Pancreas (tissue), 10 donors: ENCODE measurements at places on chromosomes 16 and 17. TPM values are rescaled to one million over a fixed set of nuclear protein-coding genes. Genes with fewer than 3 reads are reported as not detected.

DNA sequence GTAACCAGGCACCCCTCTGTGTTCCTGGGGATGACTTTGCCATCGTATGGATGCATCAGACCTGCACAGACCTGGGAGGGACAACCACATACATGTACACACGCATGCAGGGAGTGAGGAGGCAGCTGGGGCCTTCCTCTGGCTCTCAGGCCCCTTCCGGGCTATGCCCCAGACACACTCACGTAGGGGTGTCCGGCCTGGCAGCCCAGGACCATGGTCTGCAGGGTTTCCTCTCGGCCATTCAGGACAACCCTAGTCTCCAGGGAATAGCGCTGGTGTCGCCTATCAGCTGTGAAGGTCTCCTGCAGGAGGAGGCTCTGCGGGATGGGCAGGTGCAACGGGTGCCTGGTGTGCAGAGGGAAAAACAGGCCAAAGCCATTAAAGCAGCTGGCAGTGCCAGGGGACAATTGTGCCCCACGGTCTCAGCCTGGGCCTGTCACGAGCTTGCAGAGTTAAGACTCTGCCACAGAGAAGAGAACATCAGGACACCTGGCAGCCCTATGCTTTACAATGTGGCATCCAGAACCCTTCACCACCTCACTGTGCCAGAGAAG is 101.4 kb downstream of the RMI2 start:
- no peak overlapping the region for H3K27ac ChIP-seq
- DNase-seq, result no peak
- no peaks in the 10 kb centered on the region for H3K36me3 ChIP-seq
- no peak overlapping the region for H3K4me3 ChIP-seq

Gene MRC2
- total RNA-seq, result 15.5 TPM

- DNase-seq, result no peak
- H3K27me3 ChIP-seq, result no peaks in the 10 kb centered on the region
- H3K36me3 ChIP-seq, result no peaks in the 10 kb centered on the region
- H3K27ac ChIP-seq, result no peak overlapping the region
- H3K4me1 ChIP-seq, result no peaks in the 10 kb centered on the region
Measured at GRCh38 chr17:78391051-78391431, 12.6 kb downstream of the PGS1 start.

Gene RNF157
- total RNA-seq, result 3.1 TPM

DNA sequence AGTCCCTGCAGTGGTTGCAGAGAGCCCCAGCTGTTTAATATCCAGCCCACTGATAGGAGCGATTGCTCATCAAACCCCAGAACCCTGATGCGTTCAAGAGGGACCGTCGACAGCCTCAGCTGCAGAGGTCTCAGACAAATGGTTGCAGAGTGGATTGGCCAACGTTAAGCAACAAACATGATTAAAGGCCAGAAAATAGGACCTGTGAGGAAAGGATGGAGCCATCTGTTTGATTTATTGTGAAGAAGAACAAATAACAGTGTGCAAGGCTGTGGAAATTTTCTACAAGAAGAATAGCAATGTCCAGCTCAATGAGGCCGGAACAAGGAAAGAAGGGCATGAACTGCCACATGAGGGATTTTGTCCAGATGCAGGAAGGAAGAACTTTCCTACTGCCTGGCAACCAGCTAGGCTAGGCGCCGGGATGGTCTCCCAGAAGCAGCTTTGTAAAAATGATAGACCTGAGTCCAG is 138.4 kb upstream of the DNAH9 start:
- no peaks in the 10 kb centered on the region for H3K4me1 ChIP-seq
- no peak overlapping the region for H3K4me3 ChIP-seq
- H3K36me3 ChIP-seq, result no peaks in the 10 kb centered on the region
- H3K27ac ChIP-seq, result no peak overlapping the region

DNA sequence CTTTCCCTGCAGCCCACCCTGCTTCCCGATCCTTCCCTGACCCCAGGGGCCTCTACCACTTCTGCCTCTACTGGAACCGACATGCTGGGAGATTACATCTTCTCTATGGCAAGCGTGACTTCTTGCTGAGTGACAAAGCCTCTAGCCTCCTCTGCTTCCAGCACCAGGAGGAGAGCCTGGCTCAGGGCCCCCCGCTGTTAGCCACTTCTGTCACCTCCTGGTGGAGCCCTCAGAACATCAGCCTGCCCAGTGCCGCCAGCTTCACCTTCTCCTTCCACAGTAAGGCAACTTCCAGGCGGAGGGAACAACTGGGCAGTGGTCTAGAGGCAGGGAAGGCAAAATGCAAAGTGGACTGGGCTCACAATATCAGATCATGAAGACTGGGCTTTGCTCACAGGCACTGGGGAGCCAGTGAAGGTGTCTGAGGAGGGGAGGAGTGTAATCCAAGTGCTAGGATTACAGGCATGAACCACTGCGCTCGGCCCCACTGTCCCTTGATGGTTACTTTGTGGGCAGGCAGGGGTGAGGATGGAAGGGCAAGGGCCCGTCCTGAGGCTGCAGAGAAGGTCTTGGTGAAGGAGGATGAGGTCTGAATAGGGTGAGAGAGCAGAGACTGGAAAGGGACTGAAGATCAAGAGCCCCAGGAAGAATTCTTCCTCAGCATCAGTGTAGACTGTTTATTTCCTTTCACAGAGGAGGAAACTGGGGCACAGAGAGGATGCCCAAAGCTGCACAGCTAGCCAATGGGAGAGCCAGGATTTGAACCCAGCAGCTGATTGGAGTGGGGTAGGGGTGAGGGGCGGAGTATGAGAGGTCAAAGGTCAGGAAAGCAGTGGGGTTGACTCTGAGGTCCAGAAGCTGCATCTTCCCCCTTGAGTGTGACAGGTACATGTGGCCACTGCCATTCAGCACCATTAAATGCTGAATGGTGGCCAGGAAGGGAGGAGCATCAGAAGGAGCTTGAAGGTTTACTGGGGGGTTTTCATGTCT is 16.5 kb upstream of the ADGRG3 start:
- H3K27me3 ChIP-seq, result no peaks in the 10 kb centered on the region
- H3K36me3 ChIP-seq, result peaks cover 10% of the 10 kb centered on the region
- no peak overlapping the region for H3K4me3 ChIP-seq
- H3K27ac ChIP-seq, result no peak overlapping the region
- H3K4me1 ChIP-seq, result no peaks in the 10 kb centered on the region

DNA sequence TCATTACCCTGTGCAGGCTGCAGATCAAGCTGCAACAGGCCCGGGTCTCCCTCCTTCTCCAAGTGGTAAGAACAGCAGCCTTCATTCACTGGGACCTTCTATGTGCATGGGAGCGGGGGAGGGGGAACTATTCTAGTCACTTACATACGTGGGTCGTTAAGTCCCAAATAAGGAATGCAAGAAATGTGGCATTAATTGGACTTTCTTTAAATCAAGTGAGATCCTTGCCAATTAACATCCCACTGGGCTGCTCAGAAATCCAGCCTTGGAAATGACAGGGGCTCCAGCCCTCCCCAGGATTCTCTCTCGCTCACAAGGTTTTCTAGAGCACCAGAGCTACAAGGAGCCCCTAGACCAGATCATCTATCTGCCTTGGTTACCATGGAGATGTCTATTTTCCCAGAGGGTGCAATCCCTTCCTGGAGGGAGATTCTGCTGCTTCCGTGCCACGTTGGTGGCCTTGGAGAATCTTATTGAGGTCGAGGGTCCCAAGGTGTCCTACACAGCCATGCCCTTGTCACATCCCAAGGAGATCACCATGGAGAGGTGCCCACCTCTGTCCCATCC is 5.2 kb upstream of the EIF1 start:
- no peak overlapping the region for H3K4me3 ChIP-seq
- no peak overlapping the region for H3K27ac ChIP-seq
- no peaks in the 10 kb centered on the region for H3K36me3 ChIP-seq
- no peak for DNase-seq

Gene CBLN1
- 1.0 TPM for total RNA-seq

- no peaks in the 10 kb centered on the region for H3K27me3 ChIP-seq
- H3K36me3 ChIP-seq, result no peaks in the 10 kb centered on the region
- no peak overlapping the region for H3K27ac ChIP-seq
- peaks cover 31% of the 10 kb centered on the region for H3K4me1 ChIP-seq
Measured at GRCh38 chr16:85424260-85425073, 188.7 kb upstream of the GSE1 start.

Gene ZP2
- not detected for total RNA-seq

GRCh38 chr16:20763461-20764232 is at the start of gene ACSM3:
Gene ACSM3, plus strand, starts transcription at chr16:20764014. Its CDS starts 6,021 bp downstream, at chr16:20770035.
- peak; percentile 88 for DNase-seq
- H3K27ac ChIP-seq, result peak within 1 kb of the TSS; percentile 59
- H3K36me3 ChIP-seq, result no peaks in the 10 kb centered on the region
- no peaks in the 10 kb centered on the region for H3K4me1 ChIP-seq

GRCh38 chr17:76077584-76078110 is 1.3 kb upstream of the ZACN start:
- DNase-seq, result no peak
- peaks cover 8% of the 10 kb centered on the region for H3K4me1 ChIP-seq
- H3K36me3 ChIP-seq, result no peaks in the 10 kb centered on the region
- no peak overlapping the region for H3K4me3 ChIP-seq

- H3K27me3 ChIP-seq, result no peaks in the 10 kb centered on the region
- DNase-seq, result no peak
- no peaks in the 10 kb centered on the region for H3K4me1 ChIP-seq
- H3K27ac ChIP-seq, result no peak overlapping the region
- H3K36me3 ChIP-seq, result no peaks in the 10 kb centered on the region
Measured at GRCh38 chr16:73371584-73372319, 323.8 kb upstream of the ZFHX3 start.

Gene PDE6G
- total RNA-seq, result 0.31 TPM

GRCh38 chr17:14552306-14552705 is 251.4 kb downstream of the HS3ST3B1 start:
- H3K27ac ChIP-seq, result no peak overlapping the region
- H3K4me1 ChIP-seq, result no peaks in the 10 kb centered on the region
- no peak for DNase-seq

- peaks cover 5% of the 10 kb centered on the region for H3K4me1 ChIP-seq
- H3K36me3 ChIP-seq, result no peaks in the 10 kb centered on the region
- no peaks in the 10 kb centered on the region for H3K27me3 ChIP-seq
- DNase-seq, result peak; percentile 68
Measured at GRCh38 chr17:39674702-39675389, 6.6 kb downstream of the PNMT start.

- no peak overlapping the region for H3K4me3 ChIP-seq
- no peaks in the 10 kb centered on the region for H3K4me1 ChIP-seq
- no peak for DNase-seq
Measured at GRCh38 chr17:34517406-34517805, 62.0 kb upstream of the TMEM132E start.

DNA sequence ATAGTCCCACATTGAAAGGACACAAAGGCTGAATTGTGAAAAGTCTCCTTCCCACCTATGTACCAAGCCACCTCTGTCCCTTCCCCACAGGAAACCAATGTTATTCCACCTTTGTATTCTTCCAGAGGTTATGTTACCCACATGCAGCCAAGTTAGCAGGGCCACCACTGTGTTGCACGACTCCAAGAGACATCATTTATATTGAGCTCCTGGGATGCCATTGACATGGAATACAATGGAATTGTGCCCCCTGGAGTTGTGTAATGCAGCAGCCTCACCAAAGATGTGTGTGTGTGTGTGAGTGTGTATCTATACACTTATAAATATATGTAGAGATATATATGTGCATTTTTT is 21.6 kb upstream of the MSI2 start:
- no peaks in the 10 kb centered on the region for H3K4me1 ChIP-seq
- H3K4me3 ChIP-seq, result no peak overlapping the region
- H3K36me3 ChIP-seq, result no peaks in the 10 kb centered on the region
- no peak overlapping the region for H3K27ac ChIP-seq

Gene MARVELD3
- total RNA-seq, result 12.5 TPM

GRCh38 chr17:45312477-45313420 is 4.1 kb downstream of the MAP3K14 start:
- peaks cover 63% of the 10 kb centered on the region for H3K4me1 ChIP-seq
- peak overlapping the region; percentile 32 for H3K4me3 ChIP-seq
- H3K27ac ChIP-seq, result peak overlapping the region; percentile 74
- no peaks in the 10 kb centered on the region for H3K36me3 ChIP-seq
- no peak for DNase-seq

Gene PRSS8
- total RNA-seq, result 35.3 TPM

- no peaks in the 10 kb centered on the region for H3K36me3 ChIP-seq
- no peaks in the 10 kb centered on the region for H3K27me3 ChIP-seq
- no peak overlapping the region for H3K27ac ChIP-seq
- DNase-seq, result no peak
- no peak overlapping the region for H3K4me3 ChIP-seq
Measured at GRCh38 chr16:88070989-88071625, 119.9 kb downstream of the BANP start.

DNA sequence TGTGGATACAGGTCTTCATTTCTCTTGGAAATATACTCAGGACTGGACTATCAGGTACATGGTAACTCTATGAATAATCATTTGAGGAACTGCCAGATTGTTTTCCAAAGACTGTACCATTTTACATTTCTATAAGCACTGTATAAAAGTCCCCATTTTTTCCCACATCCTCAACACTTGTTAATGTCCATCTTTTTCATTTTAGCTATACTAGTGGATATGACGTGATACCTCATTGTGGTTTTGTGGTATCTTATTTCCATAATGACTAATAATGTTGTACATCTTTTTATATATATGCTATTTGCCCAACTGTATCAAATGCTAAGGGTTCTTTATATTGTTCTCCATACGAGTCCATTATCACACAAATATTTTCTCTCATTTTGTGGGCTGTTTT is 22.9 kb downstream of the NUP88 start:
- DNase-seq, result no peak
- no peaks in the 10 kb centered on the region for H3K27me3 ChIP-seq
- H3K4me3 ChIP-seq, result no peak overlapping the region
- no peak overlapping the region for H3K27ac ChIP-seq

GRCh38 chr16:65500919-65501318 is 379.1 kb upstream of the CDH11 start:
- H3K36me3 ChIP-seq, result no peaks in the 10 kb centered on the region
- no peak for DNase-seq
- H3K27ac ChIP-seq, result no peak overlapping the region
- no peaks in the 10 kb centered on the region for H3K4me1 ChIP-seq
- H3K27me3 ChIP-seq, result no peaks in the 10 kb centered on the region
- H3K4me3 ChIP-seq, result no peak overlapping the region

- H3K4me3 ChIP-seq, result no peak overlapping the region
- no peak overlapping the region for H3K27ac ChIP-seq
- no peaks in the 10 kb centered on the region for H3K4me1 ChIP-seq
- H3K36me3 ChIP-seq, result no peaks in the 10 kb centered on the region
- DNase-seq, result no peak
- H3K27me3 ChIP-seq, result no peaks in the 10 kb centered on the region
Measured at GRCh38 chr17:16342979-16343378, 10.3 kb downstream of the CENPV start.

GRCh38 chr16:57956924-57957672 is 13.8 kb downstream of the CNGB1 start:
- H3K27me3 ChIP-seq, result no peaks in the 10 kb centered on the region
- DNase-seq, result no peak
- no peaks in the 10 kb centered on the region for H3K4me1 ChIP-seq
- no peak overlapping the region for H3K4me3 ChIP-seq
- no peaks in the 10 kb centered on the region for H3K36me3 ChIP-seq
- no peak overlapping the region for H3K27ac ChIP-seq

Gene CCL7
- not detected for total RNA-seq

- no peaks in the 10 kb centered on the region for H3K36me3 ChIP-seq
- no peak overlapping the region for H3K4me3 ChIP-seq
- no peak for DNase-seq
- H3K4me1 ChIP-seq, result no peaks in the 10 kb centered on the region
Measured at GRCh38 chr17:7745748-7746470, 28.4 kb downstream of the DNAH2 start.

Gene ZNF597
- 1.4 TPM for total RNA-seq
